ENCODE measurements at places on chromosomes 11 and 22.

DNA sequence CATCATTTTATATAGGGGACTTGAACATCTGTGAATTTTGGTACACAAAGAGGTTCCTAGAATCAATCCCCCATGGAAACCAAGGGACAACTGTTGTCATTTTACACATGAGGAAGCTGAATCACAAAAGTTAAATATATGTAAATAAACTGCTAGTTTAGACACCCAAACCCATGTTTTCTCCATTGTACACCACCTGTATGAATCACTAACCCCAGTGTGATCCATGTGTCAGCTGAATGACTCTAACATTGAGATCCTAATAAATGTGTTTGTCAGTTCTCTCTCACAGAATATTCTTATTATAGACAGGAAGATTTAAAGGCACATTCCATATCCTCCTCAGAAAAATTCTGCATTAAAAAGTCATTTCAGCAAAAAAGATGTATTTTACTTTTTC, 83.3 kb downstream of the ATG16L2 start:
- DNase-seq = no peak

GRCh38 chr11:118914987-118915386, 10.7 kb downstream of the BCL9L start:
- DNase-seq = no peak

DNA sequence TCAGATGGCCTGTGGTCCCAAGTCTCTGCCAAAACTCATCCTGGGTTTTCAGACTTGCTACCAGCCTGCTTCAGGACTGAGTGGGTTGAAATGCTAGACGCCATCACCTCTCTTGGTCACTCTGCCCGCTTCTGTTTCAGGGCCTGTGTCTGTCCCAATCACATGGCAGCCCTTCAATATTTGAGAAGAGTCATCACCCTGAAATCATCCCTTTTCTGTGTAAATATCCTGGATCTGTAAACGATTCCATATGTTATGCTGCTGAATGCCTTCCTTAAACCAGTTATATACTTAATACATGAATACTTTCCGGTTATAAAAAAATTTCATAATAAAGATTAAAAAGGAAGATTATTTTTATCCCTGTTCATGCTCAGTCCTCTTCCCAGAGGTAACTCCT, 39.8 kb upstream of the TLCD5 start:
- DNase-seq = no peak

- no peak for DNase-seq
These were observed 21.1 kb upstream of the LRRC32 start for GRCh38 chr11:76691655-76692054.

DNA sequence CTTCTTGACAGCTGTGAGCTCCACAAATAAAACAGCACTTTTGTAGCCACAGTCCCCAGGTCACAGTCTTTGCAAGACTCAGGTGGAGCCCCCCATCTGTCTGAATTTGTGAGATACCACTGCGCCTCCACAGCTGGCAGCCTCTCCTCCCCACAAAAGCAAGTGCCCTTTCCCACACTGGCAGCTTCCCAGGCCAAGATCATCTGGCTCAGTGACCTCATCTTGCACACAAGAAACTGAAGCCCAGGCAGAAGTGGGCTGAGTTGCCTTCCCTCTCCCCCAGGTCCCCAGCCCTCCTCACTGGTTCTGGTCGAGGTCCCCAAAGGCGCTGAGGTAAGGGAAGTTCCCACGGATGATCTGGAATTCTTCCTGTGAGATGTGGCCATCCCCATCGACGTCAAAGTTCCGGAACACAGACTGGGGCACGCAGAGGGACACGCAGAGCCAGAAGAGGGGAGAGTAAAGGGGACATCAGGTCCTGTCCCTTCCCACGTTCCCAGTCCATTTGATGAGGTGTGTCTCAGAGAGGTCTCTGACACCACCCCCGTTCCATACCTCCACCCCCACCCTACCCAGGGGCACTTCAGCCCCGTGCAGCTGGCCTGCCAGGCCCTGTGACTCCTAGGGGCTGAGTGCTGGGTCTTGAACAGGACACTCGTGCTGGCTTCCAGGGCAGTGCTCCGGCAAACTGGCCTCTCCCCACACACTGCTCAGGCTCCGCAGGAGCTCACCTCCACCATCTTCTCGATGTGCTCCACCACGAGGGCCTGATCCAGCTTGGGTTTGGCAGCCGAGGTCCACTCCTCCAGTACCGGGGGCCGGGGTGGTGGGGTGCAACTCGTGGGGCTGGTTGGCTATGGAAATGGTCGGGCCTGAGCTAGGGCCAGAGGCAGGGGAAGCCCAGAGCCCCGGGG, 8.9 kb downstream of the RASGRP2 start:
- DNase-seq = no peak

DNA sequence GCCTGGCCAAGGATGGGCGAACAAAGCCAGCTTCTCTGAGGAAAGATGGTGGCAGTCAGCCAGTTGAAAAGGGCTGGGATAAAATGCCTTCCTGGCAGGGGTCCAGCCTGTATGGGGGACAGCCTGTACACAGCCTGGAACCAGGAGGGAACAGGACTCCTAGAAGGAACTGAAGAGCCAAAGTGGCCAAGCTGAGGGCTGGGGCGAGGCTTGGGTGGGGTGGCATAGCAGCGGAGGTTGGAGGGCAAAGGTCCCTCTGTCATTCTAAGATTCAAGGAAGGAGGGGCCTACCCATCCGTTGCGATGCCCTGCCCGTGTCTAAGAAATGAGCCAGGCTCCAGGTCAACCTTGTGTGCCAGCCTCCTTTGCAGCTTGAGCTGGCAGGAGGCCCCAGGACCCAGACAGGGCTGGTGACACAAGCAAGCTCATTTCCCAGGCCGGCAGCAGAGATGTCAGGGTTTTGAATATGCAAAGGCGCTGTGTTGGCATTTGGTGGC, 22.6 kb downstream of the FADD start:
- peak; percentile 69 for DNase-seq

DNA sequence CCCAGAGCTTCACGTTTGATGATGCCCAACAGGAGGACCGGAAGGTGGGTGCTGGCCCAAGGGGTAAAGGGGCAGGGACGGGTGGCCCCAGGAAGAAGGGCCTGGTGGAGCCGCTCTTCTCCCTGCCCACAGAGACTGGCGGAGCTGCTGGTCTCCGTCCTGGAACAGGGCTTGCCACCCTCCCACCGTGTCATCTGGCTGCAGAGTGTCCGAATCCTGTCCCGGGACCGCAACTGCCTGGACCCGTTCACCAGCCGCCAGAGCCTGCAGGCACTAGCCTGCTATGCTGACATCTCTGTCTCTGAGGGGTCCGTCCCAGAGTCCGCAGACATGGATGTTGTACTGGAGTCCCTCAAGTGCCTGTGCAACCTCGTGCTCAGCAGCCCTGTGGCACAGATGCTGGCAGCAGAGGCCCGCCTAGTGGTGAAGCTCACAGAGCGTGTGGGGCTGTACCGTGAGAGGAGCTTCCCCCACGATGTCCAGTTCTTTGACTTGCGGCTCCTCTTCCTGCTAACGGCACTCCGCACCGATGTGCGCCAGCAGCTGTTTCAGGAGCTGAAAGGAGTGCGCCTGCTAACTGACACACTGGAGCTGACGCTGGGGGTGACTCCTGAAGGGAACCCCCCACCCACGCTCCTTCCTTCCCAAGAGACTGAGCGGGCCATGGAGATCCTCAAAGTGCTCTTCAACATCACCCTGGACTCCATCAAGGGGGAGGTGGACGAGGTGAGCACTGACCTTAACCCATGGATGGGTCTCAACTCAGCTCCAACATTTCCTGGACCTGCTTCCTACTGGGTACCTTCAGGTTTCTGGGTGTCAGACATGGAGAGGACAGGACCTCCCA, 2.0 kb downstream of the RIC8A start:
- no peak for DNase-seq

GRCh38 chr11:19595840-19596751, 116.5 kb upstream of the NAV2 start:
- DNase-seq = no peak

- DNase-seq = no peak
These were observed 221.0 kb downstream of the HIPK3 start for GRCh38 chr11:33478111-33478573.

- DNase-seq = no peak
These were observed 351.0 kb upstream of the B3GAT1 start for GRCh38 chr11:134763030-134763388.

DNA sequence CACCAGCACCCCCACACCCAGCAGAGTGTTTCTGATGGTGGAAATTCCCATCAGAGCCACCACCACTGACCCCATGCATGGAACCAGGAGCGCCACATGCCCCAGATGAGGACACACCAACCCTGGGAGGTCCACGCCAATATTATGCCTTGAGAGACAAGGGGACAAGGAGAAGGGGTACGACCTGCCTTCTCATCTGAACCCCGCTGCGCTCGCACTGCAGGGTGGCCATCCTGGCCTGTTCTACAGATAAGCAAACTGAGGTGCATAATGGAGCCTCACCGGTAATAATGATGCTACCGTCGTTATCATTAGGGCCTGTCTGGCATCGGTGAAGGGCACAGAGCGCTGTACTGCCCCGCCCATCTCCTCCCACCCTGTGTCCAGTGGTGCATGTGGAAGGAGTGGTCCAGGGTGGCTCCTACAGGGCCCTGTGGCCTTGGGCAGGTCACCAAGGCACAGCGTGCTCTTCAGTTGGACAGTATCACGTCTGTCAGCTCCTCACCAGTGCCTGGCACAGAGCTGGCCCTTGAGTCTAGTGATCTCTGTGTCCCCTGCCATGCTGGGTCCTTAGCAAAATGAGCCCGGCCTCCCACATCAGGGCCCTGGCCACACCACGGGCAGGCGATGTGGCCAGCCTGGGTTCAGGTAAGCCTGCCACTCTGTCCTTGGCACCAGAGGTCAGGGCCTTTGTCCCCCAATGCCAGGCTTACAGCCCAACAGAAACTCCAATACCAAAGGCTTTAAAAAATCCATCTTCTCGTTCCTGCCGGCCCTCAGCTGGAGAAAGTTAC, 92.2 kb downstream of the PHF21B start:
- no peak for DNase-seq

DNA sequence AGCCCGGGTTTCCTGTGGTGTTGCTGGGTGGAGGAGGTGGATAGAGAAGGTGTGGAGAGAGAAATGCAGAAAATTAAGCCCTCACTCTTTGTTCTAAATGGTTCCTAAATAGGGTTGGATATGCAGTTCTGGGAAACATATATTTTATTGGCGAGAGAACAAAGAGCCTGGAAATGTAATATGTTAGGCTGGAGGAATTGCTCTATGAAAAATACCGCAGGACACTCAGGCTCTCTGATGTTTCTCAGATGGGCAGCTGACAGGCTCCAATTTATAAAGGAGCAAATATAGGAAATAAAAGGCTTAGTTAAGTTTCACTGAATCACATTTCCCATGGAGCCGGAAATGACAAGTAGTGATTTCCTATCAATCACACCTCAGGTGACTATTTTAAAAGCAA, 428.0 kb downstream of the TMEM135 start:
- DNase-seq = no peak
